OCI-LY7 (cell line): ENCODE measurements at places on chromosomes 5 and 9.

GRCh38 chr5:22554475-22554874 lies 298.7 kb downstream of the CDH12 start:
- no peak for DNase-seq

GRCh38 chr5:64680289-64680688 lies 10.0 kb upstream of the SHISAL2B start:
- no peak for DNase-seq

DNA sequence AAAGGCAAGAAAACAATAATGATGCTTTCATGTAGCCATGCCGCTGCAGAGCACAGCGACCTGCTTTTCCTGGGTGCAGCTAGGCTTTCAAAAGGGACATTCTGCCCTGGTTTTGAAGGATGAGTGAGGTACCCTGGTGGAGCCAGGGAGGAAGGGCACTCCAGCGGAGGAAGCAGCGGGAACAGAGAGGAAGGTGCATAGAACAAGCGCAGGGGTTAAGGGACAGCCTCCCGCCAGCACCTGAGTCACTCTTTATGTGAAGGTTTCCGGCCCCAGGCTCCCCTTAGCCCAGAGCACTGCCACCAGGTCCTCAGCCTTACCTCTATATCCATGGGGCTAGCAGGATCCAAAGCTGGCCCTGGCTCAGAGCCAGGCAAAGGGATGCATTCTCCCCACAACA lies 221.1 kb downstream of the CDK5RAP2 start:
- DNase-seq = no peak

- no peak for DNase-seq
Measured at GRCh38 chr9:35042891-35043545, 29.4 kb downstream of the VCP start.

DNA sequence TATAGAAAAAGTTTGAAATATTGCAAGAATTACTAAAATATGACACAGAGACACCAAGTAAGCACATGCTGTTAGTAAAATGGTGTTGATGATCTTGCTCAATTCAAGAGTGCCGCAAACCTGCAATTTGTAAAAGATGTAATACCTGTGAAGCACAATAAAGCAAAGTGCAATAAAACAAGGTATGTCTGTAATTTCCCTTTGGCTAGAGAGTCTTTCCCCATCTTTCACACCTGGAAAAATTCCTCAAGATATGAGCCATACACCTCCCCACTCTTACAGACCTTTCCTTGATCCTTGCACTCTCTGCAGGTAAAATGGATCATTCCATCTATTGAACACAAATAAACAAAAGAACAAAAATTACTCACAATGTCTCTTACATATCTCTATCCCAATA lies 597.8 kb downstream of the EFNA5 start:
- no peak for DNase-seq

DNA sequence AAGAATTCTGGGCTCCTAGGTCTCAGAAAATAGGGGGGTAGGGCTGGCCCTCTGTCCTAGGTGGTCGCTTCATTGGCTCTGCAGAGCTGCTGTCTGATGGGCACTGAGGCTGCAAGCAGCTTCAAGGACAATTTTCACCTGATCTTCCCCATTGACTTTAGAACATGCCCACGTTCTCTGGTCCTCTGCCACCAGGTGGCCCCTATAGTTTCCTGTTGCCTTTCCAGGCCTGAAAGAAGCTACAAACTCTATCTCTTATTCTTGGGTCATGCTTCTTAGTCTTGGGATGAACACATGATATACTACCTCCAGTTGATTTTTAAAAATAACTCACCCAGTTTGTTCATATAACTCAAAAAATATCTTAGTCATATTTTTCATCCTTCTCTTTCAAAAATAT lies 26.3 kb downstream of the SPZ1 start:
- peak; percentile 52 for DNase-seq

DNA sequence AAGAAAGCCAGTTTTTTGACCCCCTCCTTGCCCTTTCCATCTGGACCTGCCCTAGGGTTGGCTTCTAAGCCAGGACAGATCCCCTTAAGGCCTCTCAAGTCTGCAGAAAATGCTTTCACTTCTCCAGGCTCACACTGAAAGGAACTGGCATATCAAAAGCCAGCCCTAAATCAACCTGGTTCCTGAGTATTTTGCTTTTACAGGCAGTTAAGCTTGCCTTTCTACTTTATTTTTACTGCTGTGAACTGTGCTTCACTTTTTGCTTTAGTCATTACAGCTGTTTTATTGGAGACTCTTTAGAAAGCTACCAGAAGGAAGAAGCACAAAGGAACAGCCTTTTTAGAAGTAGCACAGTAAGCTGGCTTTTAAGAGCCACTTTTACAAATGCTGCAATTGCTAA lies 5.0 kb downstream of the TARS1 start:
- DNase-seq = no peak

- no peak for DNase-seq
Measured at GRCh38 chr9:106621313-106622163, 241.4 kb upstream of the ZNF462 start.

DNA sequence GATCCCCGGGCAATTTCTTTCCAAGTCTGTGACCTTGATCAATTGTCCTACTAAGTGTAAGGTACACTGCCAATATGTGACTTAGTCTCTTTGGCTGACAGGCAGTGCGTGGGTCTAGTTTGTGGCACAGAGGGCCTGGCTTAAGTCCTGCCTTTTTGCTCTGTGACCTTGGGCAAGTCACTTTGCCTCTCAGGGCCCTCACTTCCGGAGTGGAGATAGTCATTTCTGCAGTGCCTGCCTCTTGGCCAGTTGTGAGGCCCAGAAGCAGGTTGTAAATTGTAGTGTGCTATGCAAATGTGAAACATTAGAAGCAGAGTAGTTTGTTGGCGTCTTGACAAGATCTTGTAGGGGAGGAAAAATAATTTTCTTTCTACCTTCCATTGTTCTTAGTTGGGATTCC lies 39.0 kb downstream of the KIF4B start:
- no peak for DNase-seq

DNA sequence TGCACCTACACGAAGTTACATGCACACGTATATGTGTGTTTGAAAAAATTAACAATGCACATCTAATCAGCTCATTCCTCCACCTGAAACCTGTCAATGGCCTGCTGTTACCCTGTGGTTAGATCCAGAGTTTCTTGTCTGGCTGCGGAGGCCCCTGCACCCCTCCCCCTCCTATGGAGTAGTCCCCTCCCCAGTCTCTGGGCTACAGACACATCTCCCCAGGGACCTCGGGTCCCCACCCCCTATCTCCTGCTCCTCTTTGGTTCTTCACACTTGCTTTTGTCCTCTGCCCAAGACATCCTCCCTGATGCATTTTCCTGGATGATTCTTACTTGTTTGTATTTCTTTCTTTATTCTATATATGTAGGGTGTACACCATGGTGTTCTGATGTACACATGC lies 27.2 kb downstream of the FAM240B start:
- no peak for DNase-seq

- DNase-seq = no peak
Measured at GRCh38 chr9:114371343-114371944, 16.3 kb downstream of the AKNA start.
